ENCODE measurements at places on chromosomes 2 and 18.

DNA sequence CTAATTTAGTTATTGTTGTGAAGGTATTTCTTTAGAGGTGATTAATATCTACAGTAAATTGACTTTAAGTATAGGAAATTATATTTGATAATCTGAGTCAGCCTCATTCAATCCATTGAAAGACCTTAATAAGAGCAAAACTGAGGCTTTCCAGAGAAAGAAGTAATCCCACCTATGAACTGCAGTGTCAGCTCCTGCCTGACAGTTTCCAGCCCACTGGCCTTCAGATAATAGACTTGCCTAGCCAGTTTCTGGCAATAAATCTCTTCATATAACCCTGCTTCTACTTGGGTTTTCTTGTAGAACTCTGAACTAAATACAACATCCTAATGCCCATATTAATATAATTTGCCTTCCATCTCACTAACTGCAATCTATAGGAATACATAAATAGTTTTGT, 437.9 kb upstream of the UBE2E3 start:
- DNase-seq: no peak

DNA sequence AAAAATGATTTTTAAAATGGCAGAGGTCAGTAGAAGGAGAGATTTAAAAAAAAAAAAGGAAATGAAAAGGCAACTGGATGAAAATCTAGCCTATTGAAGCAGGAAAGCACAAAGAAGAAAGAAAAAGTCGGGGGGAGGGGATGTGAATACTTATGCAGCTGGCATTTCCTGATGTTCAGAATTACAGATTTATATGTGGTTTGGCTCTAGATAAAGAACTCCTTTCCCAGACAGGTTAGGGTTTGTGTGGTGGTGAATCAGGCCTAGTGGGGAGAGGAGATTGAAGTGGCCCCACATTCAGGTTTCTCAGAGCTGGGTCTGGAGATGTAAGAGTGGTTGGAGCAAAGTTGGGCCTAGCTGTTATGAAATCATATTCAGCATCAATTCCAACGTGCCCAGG, 394.4 kb downstream of the FIGN start:
- no peak for DNase-seq

- no peak for DNase-seq
Observed at GRCh38 chr18:51429644-51430043, 232.2 kb upstream of the MEX3C start.

GRCh38 chr18:33837191-33837590, 259.2 kb downstream of the ASXL3 start:
- DNase-seq: no peak

DNA sequence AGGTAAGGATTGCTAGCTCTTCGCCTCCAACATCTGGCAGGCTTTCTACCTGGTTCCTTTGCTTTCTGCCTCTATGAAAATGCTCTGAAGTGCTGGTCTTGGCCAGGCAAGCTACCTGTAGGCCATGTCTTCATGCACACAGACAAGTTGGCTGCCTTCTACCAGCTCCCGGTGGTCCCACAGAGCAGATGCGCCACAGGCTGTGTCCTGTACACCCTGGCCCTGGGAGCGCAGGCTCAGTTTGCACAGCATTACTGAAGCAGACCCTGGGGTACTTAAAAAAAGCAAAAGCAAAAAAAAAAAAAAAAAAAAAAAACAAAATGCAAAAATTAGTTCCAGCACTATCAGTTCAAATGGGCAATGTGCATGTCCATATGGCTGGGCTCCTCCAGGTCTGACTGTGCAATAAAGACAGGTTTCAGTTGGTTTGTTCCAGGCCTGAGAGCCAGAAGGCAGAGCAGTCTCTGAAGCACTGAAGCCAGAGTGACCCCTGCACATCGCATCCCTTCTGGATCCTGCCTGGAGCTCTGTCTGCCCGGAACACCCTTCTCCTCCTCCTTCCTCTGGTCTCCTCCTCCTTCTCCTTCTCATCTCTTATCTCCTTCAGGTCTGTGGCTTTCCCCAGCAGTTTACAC, 288.0 kb upstream of the REV1 start:
- no peak for DNase-seq

DNA sequence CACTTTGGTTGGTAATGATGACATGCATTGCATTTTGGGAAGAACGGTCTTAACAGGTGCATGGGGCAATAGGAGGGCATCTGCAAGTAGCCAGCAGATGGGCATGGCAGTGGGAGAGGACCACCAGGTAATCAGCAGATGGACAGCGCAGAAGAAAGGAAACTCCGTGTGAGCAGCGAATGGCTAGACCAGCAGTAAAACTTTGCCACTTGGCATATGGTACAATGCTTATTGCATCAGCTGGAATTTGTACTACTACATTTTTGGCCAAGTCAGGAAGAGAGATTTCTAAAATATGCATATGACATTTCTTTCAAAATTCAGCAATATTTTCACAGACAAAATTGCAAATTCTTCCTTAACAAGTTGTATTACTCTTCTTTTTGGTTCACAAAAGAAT, 768.5 kb downstream of the LRP1B start:
- DNase-seq: no peak

DNA sequence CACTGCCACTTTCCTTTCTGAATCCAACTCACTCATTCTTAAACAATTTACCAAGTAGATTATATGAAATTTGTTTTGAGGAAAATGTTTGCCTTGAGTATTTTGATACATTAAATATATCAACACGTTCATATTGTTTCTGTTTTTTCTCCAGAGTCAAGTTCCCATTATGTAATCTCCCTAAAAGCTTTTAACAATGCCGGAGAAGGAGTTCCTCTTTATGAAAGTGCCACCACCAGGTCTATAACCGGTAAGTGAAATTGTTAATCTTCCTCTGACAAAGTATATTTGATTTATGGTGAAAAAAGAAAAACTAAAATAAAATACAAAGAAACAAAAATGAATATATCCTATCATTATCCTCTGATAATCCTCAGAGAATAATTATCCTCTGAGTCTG, 838.6 kb downstream of the MBD2 start:
- no peak for DNase-seq

DNA sequence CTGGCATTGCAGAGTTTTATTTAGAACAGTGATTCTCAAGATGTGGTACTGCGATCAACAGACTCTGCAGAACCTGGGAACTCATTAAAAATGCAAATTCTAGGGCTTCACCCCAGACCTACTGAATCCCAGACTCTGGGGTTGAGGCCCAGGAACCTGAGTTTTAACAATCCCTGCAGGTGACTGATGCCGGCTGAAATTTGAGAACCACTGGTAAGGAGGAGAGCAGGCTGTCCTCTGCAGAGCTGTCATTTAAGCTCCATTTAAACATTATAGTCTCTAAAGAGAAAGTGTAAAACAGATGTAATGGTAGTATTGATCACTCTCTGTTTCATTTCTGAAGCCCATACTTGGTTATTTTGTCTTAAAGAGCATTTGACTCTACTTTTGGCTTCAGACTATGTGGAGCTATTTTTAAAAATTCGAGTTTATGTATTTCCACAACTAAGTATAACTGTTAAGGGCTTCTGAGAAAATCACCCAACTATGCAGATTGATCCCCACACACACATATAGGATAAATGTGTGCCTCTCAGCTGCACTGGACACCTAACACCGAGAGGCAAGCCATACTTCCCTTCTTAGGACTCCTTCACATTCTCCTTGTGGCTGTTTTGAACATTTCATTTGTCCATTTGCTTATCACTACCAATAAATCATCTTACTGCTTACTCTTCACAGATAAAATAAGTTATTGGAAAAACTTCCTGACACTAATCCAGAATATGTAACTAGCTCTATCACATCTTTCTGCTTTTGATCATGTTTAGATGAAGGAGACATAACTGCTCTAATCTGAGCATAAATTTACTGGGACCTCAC, 487.5 kb downstream of the DLGAP1 start:
- no peak for DNase-seq
